IMR-90 (cell line): ENCODE measurements at places on chromosomes 7 and 10.

- DNase-seq: no peak
Measured at GRCh38 chr7:37674531-37674930, 9.0 kb upstream of the GPR141 start.

GRCh38 chr10:114042895-114043531 is 653 bp upstream of the ADRB1 start:
- DNase-seq: peak; percentile 4

DNA sequence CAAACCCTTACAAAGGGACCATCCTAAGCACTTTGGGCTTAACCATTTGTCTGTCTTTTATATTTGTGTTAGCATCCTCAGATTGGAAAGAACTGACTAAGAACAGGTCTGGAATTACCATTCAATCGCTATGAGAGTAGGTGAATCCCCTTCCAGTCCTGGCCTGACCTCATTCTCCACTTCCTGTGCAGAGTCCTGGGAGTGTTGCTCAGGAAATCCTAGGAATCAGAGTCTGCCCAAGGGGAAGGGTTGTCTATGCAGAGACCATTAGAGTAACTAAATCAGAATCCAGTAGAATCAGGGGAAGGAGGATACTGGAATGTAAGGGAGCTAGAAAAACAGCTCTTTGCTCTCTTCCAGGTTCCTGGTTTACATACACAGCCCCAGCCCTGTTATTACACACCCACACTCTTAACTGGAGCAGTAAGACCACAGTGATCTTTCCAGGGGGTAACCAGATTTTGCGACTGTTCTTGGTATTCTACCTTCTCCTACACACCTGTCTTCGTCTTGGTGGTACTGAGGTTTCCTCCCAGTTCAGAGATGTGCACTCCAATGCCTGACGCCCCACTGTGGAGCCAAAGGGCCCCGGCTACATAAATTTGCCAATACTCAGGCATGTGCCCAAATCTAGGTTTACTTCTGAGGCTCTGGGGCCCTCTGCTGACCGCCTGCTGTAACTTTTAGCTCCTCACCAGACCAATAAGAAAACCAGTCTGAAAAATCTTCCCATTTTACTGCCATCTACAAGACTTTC is 103.7 kb downstream of the RNF216 start:
- DNase-seq: peak; percentile 78

DNA sequence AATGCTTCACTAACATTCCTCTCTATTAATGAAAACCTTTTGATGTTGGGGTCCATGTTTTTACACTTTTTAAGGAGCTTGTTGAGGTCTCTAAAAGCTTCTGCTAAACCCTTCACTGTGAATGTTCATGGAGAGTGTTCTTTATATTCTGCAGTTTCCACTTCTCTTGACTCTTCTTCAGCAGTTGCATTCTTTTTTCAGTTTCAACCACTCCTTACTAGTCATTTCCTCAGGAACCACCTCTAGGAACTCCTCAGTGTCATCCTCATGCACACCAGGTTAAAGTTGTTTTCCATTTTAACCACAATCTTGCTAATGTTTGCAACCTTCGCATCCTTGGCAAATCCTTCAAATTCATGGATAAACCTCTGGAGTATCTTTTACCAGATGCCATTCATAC is 821.6 kb downstream of the ANKRD7 start:
- DNase-seq: no peak

DNA sequence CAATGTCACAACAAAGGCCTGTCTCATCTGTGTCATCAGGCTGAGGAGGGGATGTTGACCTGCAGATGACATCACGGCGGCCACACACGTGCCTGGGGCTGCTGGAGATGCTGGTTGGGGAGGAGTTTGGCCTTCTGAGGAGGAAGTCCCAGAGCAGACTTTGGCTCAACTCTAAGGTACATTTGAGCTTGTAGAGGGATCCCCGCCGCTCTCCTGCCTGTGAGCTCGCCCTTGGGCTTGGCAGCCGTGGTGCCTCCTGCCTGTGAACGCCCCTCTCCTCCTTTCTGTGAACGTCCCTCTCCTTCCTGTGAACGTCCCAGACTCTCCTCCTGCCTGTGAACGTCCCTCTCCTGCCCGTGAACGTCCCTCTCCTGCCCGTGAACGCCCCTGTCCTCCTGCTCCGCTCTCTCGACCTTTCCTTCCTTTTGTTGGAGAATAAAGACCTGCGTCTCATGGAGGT is 176.4 kb downstream of the DNAJB6 start:
- no peak for DNase-seq

- DNase-seq: no peak
Measured at GRCh38 chr10:19888061-19888660, 71.9 kb downstream of the PLXDC2 start.

DNA sequence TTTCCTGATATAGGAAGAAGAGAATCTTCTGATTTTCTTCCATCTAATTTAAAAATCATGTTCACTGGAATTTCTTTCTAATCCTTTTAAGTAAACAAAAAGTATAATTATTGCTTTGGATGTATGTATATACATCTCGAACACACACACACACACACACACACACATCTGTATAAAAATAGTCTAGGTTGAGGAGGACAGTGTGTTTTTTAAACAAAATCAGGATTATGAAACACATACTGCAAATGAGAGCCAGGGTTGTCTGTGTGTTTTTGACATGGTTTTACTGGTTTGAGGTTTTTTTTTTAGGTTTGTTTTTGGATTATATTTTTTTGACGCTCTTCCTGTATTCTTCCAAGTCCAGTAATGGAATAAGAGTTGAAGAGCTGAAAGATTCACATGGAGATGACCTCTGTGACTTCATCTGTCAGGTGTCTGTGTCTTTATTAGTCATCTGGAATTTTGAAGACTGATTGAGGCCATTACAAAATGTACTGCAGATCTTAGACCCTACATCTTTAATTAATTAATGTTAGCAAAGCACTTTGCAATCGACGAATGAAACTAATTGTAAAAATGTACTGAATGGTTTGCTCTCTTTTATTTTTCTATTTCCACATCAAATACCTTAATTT is 237.1 kb downstream of the SUGCT start:
- no peak for DNase-seq
